ENCODE measurements at places on chromosomes 6 and 20. TPM values are rescaled to one million over a fixed set of nuclear protein-coding genes. Genes with fewer than 3 reads are reported as not detected.
A peak's percentile ranks its signal among the peaks of the same experiment; 100 is the strongest.

Gene SCRT2
- not detected for total RNA-seq

Gene SIM1
- not detected for total RNA-seq

Gene PTK6
- not detected for total RNA-seq

- no peak overlapping the region for H3K4me3 ChIP-seq
- H3K4me1 ChIP-seq: peaks cover 7% of the 10 kb centered on the region
- H3K27me3 ChIP-seq: no peaks in the 10 kb centered on the region
- H3K27ac ChIP-seq: no peak overlapping the region
- peak; percentile 51 for DNase-seq
- H3K36me3 ChIP-seq: no peaks in the 10 kb centered on the region
Observed at GRCh38 chr6:117605169-117605826, 3.0 kb upstream of the GOPC start.

DNA sequence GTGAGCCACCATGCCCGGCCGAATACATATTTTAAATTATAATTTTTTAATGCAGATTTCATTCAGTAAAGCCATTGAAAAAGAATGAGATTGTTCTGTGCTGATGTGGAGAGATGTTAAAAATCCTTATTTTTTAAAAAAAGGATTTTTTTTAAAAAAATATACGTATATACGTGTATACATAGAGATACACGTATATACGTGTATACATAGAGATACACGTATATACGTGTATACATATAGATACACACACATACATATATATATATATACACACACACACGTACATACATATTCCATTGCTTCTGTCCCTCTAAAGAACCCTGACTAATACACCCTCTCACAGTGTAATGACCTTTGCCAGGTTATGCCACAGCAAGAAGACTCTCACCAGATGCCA, 23.8 kb upstream of the TBC1D7 start:
- H3K27ac ChIP-seq: no peak overlapping the region
- H3K4me1 ChIP-seq: no peaks in the 10 kb centered on the region
- H3K4me3 ChIP-seq: no peak overlapping the region

DNA sequence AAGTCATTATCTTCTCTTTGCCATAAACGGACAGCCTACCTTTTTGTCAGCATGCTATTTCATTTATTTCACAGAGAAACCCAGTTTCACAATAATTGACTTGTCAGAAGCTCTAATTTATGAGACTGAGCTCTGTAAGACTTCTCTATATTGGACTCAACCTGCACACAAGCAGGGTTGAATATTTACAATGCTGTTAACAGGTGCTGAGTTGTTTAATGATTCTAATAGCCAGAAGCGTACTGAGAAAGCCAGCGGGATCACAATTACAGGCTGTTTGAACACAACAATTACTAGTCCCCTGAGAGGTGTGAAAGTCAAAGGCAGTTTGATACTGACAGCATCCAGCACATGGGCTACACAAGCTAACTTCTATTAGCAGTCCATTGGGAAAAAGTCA, 128.2 kb upstream of the SIM1 start:
- H3K4me1 ChIP-seq: no peaks in the 10 kb centered on the region
- no peak for DNase-seq
- no peaks in the 10 kb centered on the region for H3K27me3 ChIP-seq
- H3K27ac ChIP-seq: no peak overlapping the region

DNA sequence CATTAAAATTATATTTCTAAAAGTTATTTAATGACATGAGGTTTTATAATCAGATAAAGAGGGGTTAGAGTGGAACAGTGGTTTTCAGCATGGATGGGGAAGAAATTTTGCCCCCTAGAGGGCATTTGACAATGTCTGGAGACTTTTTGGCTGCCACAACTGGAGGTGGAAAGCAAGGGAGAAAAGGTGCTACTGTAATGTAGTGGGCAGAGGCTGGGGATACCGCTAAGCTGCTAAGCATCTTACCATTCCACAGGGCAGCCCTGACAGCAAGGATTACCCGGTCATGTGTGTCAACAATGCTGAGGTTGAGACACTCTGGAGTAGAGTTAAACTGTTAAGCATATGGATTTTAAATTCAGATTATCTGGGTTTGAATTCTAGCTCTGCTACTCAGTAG, 52.9 kb upstream of the FABP7 start:
- H3K4me3 ChIP-seq: no peak overlapping the region
- no peaks in the 10 kb centered on the region for H3K36me3 ChIP-seq
- H3K27me3 ChIP-seq: no peaks in the 10 kb centered on the region
- no peak for DNase-seq

DNA sequence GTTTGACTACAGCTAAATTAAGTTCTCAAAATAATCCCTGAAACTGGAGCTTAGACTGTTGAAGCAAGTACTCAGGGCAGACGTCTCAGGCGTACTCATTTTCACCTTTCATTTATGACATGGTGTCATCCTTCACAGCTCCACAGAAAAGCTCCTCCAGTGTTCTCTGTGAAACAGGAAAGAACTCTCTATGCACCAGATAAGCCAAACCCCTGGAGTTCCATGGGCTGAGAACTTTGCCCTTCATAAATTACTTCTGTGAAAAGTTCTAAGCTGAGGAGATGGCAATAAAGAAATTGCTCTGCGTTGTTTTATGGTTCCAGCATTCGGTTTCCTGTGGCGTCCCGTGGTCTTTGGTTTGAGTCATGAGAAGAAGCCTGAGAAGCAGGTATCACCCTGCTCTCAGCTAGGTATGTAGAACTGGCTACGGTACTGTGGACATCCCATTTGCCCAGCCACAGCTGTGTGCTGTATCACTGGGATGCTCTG, 20.2 kb upstream of the RREB1 start:
- no peaks in the 10 kb centered on the region for H3K27me3 ChIP-seq
- DNase-seq: no peak
- no peaks in the 10 kb centered on the region for H3K36me3 ChIP-seq
- H3K4me1 ChIP-seq: peaks cover 3% of the 10 kb centered on the region

- no peak for DNase-seq
- H3K36me3 ChIP-seq: peaks cover 35% of the 10 kb centered on the region
- no peaks in the 10 kb centered on the region for H3K27me3 ChIP-seq
- peak overlapping the region; percentile 17 for H3K27ac ChIP-seq
- H3K4me3 ChIP-seq: no peak overlapping the region
- peaks cover 13% of the 10 kb centered on the region for H3K4me1 ChIP-seq
Observed at GRCh38 chr6:160040527-160041264, 71.8 kb downstream of the IGF2R start.

- H3K36me3 ChIP-seq: no peaks in the 10 kb centered on the region
- peaks cover 12% of the 10 kb centered on the region for H3K4me1 ChIP-seq
- H3K27me3 ChIP-seq: no peaks in the 10 kb centered on the region
- H3K27ac ChIP-seq: peak overlapping the region; percentile 47
Observed at GRCh38 chr6:156587071-156587470, 190.1 kb upstream of the ARID1B start.
